ENCODE measurements at places on chromosomes 2 and 18. TPM values are rescaled to one million over a fixed set of nuclear protein-coding genes. Genes with fewer than 3 reads are reported as not detected.
A peak's percentile ranks its signal among the peaks of the same experiment; 100 is the strongest.

DNA sequence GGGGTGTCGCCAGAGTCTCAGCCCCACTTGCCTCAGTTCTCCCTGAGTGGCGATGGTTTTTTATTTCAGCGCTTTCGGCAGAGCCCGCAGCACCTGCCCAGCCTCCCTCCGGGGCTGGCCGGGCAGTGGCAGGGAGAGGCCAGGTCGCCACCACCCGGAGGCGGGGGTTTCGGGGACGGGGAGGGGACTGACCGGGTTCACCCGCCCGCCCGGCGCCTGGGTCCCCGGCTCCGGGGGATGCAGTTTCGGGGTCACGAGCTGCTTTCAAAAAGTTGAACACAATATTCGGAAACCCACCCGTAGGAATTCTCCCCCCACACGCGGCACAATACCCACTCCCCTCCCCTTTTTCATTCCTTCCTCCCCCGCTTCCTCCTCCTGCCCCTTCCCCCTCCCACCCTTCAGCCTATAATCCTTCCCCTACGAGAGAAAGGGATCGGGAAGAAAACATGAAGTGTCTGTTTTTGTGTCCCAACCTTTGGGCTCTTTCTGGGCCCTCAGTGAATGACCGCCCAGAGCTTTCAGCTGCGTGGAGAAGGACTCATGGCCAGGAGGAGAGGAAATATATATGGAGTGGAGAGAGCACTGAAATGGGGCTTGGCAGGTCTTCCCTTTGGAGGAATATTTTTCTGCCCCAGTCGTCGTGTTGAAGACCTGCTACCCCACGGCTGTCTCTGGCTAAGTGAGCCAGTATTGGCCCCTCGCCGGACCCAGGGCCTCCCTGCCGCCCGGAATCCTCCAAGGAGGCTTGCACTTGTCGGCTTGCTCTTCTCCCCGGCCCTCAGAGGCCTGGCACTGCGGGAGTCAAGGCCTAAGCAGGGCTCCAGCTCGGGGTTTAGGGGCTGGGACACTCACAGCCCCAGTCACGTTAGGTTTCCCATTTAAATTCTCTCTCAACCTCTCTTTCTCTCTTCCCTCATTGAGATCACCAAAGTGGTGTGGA lies 2.1 kb upstream of the SIX3 start:
- no peak for DNase-seq

- no peak for DNase-seq
Observed at GRCh38 chr2:112217854-112218253, 37.0 kb downstream of the ZC3H8 start.

- DNase-seq = peak; percentile 21
Observed at GRCh38 chr2:176002688-176003210, 682 bp upstream of the LNPK start.

The IL18R1 gene
- total RNA-seq = not detected

DNA sequence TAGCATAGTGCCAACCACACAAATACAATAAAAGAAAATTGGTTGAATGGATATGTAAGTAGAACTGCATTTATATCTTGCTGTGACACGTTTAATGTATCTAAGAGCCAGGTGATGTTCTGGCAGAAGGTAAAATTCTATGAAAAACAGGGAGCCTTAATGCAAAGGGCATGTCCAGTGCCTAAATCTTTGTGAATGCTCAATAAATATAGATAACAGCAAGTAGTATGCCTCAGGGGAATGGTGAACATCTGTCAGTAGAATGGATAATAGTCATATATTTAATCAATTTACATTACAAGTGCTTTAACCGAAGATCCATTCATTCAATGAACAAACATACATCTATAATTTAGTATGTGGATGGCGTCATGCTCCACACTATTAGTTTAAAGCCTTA lies 43.7 kb upstream of the NYAP2 start:
- no peak for DNase-seq

GRCh38 chr18:32258558-32259204 lies 68.8 kb downstream of the MEP1B start:
- DNase-seq = no peak

DNA sequence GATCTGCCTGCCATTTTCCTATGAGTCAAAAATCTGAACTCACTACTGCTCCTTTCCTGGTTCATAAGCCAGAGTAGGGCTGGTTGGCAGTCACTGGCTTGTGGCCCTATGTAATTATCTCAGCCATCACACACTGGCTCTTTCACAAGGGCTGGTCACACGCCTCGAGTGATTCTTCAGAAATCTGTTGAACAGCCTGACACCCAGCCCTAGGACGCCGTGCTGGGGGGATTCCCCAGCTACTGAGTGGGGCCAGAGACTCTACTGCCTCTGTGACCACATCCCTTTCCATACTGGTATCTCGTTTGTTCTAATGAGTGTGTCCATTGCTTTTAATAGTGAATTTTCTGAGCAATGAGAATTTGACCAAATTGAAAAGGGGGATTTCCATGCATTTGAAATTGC lies 45.8 kb upstream of the RBM44 start:
- DNase-seq = no peak

- no peak for DNase-seq
Observed at GRCh38 chr18:42614619-42615293, 500.7 kb downstream of the RIT2 start.

DNA sequence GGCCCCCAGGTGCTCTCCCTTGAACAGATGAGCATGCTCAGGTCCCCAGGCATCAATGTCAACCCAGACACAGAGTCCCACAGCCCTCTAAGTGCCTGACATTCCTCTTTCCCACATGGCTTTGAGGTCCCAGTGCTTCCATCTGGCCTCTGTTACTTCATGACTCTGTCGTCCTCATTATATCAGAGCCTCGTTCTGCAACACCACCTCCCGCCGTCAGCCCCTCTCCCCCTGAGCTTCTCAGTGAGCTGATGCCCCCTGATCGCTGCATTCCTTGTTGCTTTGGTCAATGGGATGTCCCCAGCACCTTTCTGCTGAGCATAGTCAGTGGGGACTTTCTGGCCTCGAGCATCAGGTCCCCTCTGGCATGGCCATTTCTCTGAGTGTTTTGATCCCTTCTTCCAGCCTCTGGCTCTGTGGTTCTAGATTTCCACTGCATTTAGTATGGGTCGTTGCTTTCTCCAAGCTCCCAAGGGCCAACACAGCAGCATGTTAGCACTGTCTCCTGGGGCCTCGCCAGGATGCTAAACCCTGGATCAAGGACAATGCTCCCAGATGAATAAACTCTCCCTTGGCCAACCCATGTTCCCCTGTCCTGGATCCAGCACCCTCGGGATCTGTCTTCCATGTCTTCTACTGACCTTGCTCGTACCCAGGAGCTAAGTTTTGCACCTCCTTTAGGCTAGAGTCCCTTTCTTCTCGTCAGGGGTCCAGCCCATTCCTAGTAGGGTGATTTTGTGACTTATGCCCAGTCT lies 143.2 kb upstream of the TWIST2 start:
- no peak for DNase-seq

DNA sequence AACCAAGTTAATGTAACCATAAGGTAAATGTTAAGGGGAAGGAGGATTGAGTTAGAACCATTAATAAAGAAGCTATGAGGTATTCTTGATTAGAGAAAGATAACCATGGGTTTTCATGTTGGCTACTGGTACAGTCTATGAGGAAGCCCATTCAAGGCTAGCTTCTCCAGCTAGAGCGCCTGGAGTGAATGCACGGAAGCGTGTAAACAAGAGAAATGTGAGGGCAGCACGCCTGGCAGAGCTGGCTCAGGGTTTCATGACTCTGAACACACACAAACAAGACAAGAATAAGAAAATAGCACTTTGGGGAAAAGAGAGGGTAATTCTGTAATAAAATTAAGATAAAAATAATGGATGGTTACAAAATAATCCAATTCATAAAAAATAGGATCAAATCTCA lies 255.3 kb downstream of the PDE11A start:
- no peak for DNase-seq

The ST6GAL2 gene
- total RNA-seq = not detected

The ZCCHC2 gene
- total RNA-seq = 76.1 TPM

DNA sequence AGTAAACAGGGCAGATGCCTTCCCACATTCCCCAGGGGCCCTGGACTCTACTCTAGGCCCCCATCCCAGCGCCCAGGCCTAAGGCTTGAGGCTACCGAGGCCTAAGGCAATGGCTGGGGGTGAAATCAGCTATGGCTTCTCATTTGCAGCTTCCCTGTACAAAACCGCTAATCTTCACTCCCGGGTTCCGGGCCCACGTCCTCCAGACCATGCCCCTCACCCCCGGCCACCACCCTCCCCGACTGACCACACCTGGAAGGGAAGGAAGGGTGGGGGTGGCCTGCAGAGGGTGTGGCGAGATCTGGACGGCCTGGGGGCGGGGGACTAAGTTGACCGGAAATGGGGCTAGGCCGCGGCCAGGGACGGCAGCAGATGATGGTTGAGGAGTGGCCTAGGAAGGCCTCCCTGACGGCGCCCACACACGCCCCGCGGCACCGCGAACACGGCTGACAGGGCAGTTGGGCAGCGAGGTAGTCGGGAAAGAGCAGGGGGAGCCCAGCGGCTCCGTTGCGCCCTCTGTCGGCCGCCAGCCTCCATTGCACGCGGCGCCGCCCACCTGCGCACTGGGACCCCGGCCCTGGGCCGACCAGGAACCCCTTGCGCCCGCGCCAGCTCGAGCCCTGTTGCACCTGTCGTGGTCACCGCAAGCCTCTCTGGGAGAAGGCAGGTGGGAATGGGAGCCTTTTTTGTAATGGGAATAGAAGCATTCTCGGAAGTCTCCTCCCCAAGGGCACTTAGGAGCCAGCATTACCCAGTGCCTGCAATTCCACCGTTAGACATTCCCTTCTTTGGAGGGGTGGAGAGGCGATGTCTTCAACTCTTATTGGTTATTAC lies 117.1 kb upstream of the STPG4 start:
- no peak for DNase-seq

DNA sequence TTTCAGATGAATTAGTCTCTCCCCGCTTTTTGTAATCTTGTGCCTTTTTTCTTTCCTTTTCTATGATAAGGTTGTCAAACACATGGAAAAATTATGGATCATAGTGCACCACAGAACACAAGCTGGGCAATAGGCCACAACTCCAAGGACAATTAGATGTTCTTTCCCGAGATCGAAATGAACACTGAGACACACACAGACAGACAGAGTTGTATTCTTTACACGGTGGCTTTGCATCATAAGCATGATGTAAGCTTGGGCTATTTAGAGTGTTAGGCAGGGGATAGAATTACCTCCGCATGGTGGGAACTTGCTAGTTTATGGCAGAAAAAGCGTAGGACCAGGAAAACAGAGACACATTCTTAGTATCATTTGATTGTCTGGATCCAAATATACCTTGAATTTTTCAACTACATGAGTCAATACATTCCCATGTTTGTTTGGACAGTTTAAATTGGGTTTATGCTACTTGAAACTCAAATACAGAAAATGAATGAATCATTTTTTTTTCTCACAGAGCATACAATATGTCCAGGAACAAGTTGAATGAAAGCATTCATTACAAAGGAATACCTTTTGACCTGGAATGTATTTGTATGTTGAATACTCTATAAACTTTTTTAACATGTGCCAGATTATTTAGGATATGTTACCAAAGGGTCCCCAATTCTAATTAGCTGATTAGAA lies 1611.5 kb upstream of the TMEFF2 start:
- no peak for DNase-seq

DNA sequence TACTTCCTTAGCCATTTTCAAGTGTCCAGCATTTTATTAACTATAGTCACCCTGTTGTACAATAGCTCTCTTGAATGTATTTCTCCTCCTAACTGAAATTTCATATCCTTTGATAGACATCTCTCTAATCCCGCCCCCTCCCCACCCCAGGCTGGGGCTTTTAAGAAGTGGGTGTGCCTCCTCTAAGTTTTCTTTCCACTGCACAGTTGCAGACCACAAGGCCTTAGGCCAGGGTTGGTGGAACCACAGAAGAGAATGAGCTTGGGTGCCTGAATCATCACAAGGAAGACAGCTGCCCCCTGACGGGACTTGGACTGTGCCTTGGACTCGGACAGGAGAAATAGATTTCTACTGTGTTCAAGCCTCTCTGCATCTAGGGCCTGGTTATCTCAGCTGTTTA lies 193.4 kb downstream of the HAUS1 start:
- no peak for DNase-seq

DNA sequence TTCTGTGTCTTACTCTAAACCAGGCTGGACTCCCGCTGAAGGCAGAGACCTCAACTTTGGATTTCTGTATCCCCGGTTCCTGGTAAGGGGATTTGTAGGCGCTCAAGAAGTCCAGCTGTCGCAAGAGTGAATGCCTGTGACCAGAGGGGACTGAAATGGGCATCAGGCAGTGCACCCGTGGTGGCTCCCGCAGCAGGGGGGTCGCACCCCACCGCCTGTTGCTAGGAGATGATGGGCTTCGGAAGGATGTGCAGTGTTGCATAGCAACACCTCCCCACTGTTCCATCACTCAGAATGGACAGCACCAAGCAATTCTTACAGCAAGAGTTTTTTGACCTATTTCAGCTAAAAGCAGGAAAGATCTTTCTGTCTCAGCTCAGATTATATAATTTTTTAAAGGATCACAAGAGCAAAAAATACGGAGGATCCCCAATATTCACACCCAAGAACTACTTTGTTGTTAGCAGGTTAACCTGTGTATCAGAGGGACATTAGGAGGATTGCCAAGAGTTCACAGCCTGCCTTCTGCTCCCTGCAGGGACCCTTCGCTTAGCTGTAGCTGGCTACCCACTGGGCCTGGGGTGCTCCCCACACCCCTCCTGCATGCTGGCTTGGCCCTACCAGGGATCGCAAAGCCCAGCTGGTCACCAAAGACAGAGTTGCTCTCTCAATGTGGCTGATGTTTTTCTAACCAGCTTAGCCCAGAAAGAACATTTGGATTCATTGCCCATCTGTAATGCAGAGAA lies 63.8 kb downstream of the SOWAHC start:
- DNase-seq = no peak

The MREG gene
- 26.4 TPM for total RNA-seq

GRCh38 chr18:427005-427404 lies 73.5 kb downstream of the COLEC12 start:
- DNase-seq = no peak

Measured in HepG2 (cell line).